ENCODE measurements at places on chromosomes 16 and 17. TPM values are rescaled to one million over a fixed set of nuclear protein-coding genes. Genes with fewer than 3 reads are reported as not detected.

Gene ENPP7
- not detected for total RNA-seq

Gene ZNF205
- total RNA-seq: 11.3 TPM

Gene CXCL16
- 6.5 TPM for total RNA-seq

Gene TPPP3
- not detected for total RNA-seq

Gene PHF12
- 21.3 TPM for total RNA-seq

Gene ITGAL
- not detected for total RNA-seq

Gene DOC2A
- not detected for total RNA-seq

Gene CDH5
- 15.6 TPM for total RNA-seq

Gene KCNH4
- total RNA-seq: not detected

Gene CCL15
- not detected for total RNA-seq

Gene TNFRSF17
- not detected for total RNA-seq

Gene HOXB6
- not detected for total RNA-seq

Gene COPZ2
- 55.9 TPM for total RNA-seq

Gene ATP2A1
- not detected for total RNA-seq

Gene PTX4
- not detected for total RNA-seq

Gene SEZ6L2
- total RNA-seq: 57.2 TPM

Gene TMC7
- total RNA-seq: 0.06 TPM

Gene TMEM100
- 2.9 TPM for total RNA-seq

Gene HLF
- 2.6 TPM for total RNA-seq

Gene FAM222B
- 9.2 TPM for total RNA-seq

Gene SPIRE2
- total RNA-seq: 2.3 TPM

Gene NLGN2
- total RNA-seq: 23.5 TPM

Gene RRAD
- not detected for total RNA-seq

Gene SLC7A5
- total RNA-seq: 4.9 TPM

Gene STAT5B
- total RNA-seq: 26.3 TPM

Gene PLD6
- total RNA-seq: 0.68 TPM

Gene ST3GAL2
- 18.3 TPM for total RNA-seq

Gene LPO
- total RNA-seq: not detected

Gene USH1G
- not detected for total RNA-seq

Gene JPH3
- not detected for total RNA-seq

Gene OTOA
- total RNA-seq: not detected

Gene LGALS9B
- total RNA-seq: not detected

Gene STAC2
- 0.24 TPM for total RNA-seq

Gene CYBC1
- 67.1 TPM for total RNA-seq

Gene KCNAB3
- total RNA-seq: 0.44 TPM

Gene GLTPD2
- not detected for total RNA-seq

Gene KRT25
- not detected for total RNA-seq

Gene CDH3
- total RNA-seq: not detected

Gene AHSP
- total RNA-seq: not detected

Gene CLCN7
- 44.9 TPM for total RNA-seq

Gene KRTAP4-5
- total RNA-seq: not detected

Gene SLFN11
- total RNA-seq: 46.7 TPM

Gene IL32
- 20.7 TPM for total RNA-seq
